ENCODE measurements at places on chromosomes 5 and 9. TPM values are rescaled to one million over a fixed set of nuclear protein-coding genes. Genes with fewer than 3 reads are reported as not detected.

The SPAG8 gene
- not detected for total RNA-seq

The PTTG1 gene
- total RNA-seq: 47.0 TPM

The PCDHGA10 gene
- total RNA-seq: 3.0 TPM

The KIF24 gene
- 1.6 TPM for total RNA-seq

The ARL14EPL gene
- total RNA-seq: under 0.01 TPM

The IFNW1 gene
- not detected for total RNA-seq

The LOX gene
- total RNA-seq: 52.9 TPM

The NPDC1 gene
- total RNA-seq: 14.4 TPM

The PCDH12 gene
- total RNA-seq: 22.9 TPM

The ADAMTS13 gene
- 1.0 TPM for total RNA-seq

The MAMDC2 gene
- 0.89 TPM for total RNA-seq

The C5orf34 gene
- 3.7 TPM for total RNA-seq

The CRHBP gene
- not detected for total RNA-seq

The CCDC180 gene
- 0.51 TPM for total RNA-seq

The SLC4A9 gene
- total RNA-seq: not detected

The ESM1 gene
- total RNA-seq: 73.0 TPM

The PCDHA10 gene
- 0.13 TPM for total RNA-seq

The PCDHGC5 gene
- 0.51 TPM for total RNA-seq

The GZMA gene
- total RNA-seq: 0.13 TPM

The PDE4D gene
- 22.1 TPM for total RNA-seq

The CTSL gene
- 496 TPM for total RNA-seq

The QRFP gene
- total RNA-seq: not detected

The RIOK2 gene
- 14.8 TPM for total RNA-seq

The FBLL1 gene
- total RNA-seq: 1.1 TPM

The PLPPR1 gene
- not detected for total RNA-seq

The MTREX gene
- total RNA-seq: 49.0 TPM

The CCDC127 gene
- total RNA-seq: 3.6 TPM

The GDF9 gene
- not detected for total RNA-seq

The DND1 gene
- total RNA-seq: 0.13 TPM

The AK8 gene
- total RNA-seq: 0.13 TPM

The PAEP gene
- not detected for total RNA-seq

The PCDHGA5 gene
- total RNA-seq: 0.63 TPM

The ZNF883 gene
- 0.38 TPM for total RNA-seq

The SLC27A6 gene
- total RNA-seq: not detected

The PKD2L2 gene
- not detected for total RNA-seq

The DRD1 gene
- not detected for total RNA-seq

The DMGDH gene
- 0.76 TPM for total RNA-seq

The HSD17B4 gene
- total RNA-seq: 144 TPM

The ACO1 gene
- total RNA-seq: 41.8 TPM

The SPINK5 gene
- 0.13 TPM for total RNA-seq

The TMEM38B gene
- total RNA-seq: 5.1 TPM

The TLX3 gene
- total RNA-seq: not detected

Measured in dermis microvascular lymphatic vessel endothelial cell (primary cell).